CD4-positive, alpha-beta T cell (primary cell): ENCODE measurements at places on chromosomes 1 and 21.

GRCh38 chr1:231020139-231020601, 19.9 kb downstream of the FAM89A start:
- peaks cover 4% of the 10 kb centered on the region for H3K4me1 ChIP-seq
- no peak overlapping the region for H3K27ac ChIP-seq
- H3K4me3 ChIP-seq, result no peak overlapping the region
- peak; percentile 9 for DNase-seq
- no peaks in the 10 kb centered on the region for H3K36me3 ChIP-seq

GRCh38 chr1:2322065-2322571, 69.2 kb downstream of the MORN1 start:
- DNase-seq, result no peak
- H3K27me3 ChIP-seq, result no peaks in the 10 kb centered on the region
- no peaks in the 10 kb centered on the region for H3K36me3 ChIP-seq
- H3K27ac ChIP-seq, result no peak overlapping the region
- H3K4me3 ChIP-seq, result no peak overlapping the region

DNA sequence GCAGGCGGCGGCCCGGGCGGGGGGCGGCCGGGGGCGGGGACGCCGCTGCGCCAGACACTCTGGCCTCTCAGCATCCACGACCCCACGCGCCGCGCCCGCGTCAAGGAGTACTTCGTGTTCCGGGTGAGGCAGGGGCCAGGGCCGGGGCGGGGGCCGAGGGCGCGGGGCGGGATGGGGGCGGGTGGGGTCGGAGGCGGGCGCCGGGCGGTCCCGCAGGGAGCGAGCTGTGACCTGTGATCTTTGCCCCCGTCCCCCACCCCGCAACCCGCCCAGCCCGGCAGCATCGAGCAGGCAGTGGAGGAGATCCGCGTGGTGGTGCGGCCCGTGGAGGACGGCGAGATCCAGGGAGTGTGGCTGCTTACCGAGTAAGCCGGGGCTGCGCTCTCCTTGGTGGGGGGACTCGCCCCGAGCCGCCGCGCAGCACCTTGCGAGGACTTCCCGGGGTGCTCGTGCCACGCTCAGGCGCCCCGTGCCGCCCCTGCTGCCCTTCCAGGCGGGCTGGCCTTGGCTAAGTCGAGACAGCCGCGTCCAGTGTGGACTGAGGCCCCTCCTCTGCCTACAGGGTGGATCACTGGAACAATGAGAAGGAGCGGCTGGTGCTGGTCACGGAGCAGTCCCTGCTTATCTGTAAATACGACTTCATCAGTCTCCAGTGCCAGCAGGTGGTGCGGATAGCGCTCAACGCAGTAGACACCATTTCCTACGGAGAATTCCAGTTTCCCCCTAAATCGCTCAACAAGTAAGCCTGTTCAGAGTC, 514 bp downstream of the TPRG1L start:
- H3K36me3 ChIP-seq, result peaks cover 39% of the 10 kb centered on the region

GRCh38 chr21:44816761-44817505, 929 bp downstream of the SUMO3 start:
- no peak overlapping the region for H3K27ac ChIP-seq
- peak overlapping the region; percentile 61 for H3K4me3 ChIP-seq
- H3K36me3 ChIP-seq, result peaks cover 16% of the 10 kb centered on the region
- peaks cover 19% of the 10 kb centered on the region for H3K4me1 ChIP-seq
- DNase-seq, result no peak

DNA sequence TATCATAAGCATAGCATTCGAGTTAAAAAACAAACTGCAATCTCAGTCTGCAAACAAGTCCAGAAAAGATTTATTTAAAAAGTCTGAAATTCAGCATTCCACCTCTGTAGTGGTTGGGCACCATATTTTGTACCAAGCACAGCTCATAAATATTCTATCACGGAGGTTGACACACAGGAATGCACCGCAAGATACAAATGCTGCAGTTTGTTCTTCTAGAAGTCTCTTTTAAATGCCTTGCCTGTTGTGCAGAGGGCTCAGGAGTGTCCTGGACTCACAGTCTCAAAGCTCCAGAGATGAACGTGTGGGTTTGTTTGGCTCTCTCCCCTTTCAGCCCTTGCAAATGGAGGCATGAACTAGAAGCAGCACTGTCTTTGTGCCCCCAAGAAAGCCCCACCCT, 212.4 kb upstream of the USP24 start:
- no peaks in the 10 kb centered on the region for H3K36me3 ChIP-seq
- H3K4me3 ChIP-seq, result no peak overlapping the region
- DNase-seq, result no peak
- no peaks in the 10 kb centered on the region for H3K4me1 ChIP-seq
- H3K27ac ChIP-seq, result no peak overlapping the region
- H3K27me3 ChIP-seq, result peaks cover 10% of the 10 kb centered on the region

DNA sequence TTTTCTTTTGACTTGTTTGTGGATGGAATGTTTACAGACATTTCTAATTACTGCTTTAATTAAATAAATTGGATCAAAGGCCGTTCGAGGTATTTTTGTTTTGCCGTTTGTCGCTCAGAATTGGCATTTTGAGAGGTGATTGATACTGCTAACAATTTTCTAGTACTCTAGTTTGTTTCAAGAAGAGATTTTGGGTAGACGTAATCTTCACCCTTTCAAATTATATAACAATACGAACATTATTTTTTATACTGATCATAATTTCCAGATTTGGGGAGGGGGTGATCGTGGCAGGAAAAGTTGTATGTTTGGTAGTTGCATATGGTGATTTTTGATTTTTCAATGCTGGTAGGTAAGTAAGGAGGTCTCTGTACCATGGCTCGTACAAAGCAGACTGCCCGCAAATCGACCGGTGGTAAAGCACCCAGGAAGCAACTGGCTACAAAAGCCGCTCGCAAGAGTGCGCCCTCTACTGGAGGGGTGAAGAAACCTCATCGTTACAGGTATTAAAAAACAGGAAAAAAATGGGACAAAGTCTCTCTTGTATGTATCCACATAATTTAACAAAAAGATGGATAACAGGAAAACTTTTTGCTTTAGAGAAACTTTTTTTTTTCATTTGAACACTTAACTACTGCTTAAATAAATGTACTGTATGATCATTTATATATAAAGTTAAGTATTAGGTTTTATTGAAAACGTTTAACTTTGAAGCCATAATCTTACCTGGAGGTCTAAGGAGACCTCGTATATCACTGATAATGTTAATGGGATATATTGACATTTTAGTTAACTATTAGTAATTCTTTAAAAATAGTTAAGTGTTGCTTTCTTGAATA, 1.7 kb downstream of the H3-3A start:
- H3K27me3 ChIP-seq, result no peaks in the 10 kb centered on the region
- H3K4me1 ChIP-seq, result peaks cover 36% of the 10 kb centered on the region
- peak overlapping the region; percentile 90 for H3K4me3 ChIP-seq
- H3K27ac ChIP-seq, result peak overlapping the region; percentile 89
- H3K36me3 ChIP-seq, result peaks cover 43% of the 10 kb centered on the region
- no peak for DNase-seq

- no peaks in the 10 kb centered on the region for H3K4me1 ChIP-seq
- H3K27ac ChIP-seq, result no peak overlapping the region
- no peak overlapping the region for H3K4me3 ChIP-seq
- H3K27me3 ChIP-seq, result no peaks in the 10 kb centered on the region
These were observed 87.1 kb upstream of the ROR1 start for GRCh38 chr1:63686696-63687095.

DNA sequence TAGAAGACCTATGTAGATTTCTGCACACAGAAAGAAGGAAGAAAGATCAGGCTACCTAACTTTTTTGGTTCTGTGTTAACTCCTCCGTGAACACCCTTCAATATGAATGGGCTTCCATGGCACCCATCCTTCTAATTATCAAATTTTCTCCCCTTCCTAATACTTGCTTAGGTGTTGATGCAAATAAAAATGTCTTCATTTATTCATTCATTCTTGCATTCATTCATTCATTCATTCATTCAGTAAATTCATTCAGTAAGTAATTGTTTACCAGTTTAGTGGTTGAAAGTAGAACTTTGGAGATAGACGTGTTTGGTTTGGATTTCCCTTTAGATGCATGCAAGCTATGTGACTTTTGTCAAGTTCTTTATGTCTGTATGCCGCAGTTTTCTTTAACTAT, 4.6 kb downstream of the CHI3L2 start:
- no peaks in the 10 kb centered on the region for H3K36me3 ChIP-seq
- DNase-seq, result no peak
- H3K27me3 ChIP-seq, result no peaks in the 10 kb centered on the region
- no peak overlapping the region for H3K27ac ChIP-seq
- H3K4me1 ChIP-seq, result peaks cover 39% of the 10 kb centered on the region

- no peak overlapping the region for H3K27ac ChIP-seq
- H3K36me3 ChIP-seq, result no peaks in the 10 kb centered on the region
- no peak for DNase-seq
- H3K27me3 ChIP-seq, result peaks cover 37% of the 10 kb centered on the region
- no peak overlapping the region for H3K4me3 ChIP-seq
- H3K4me1 ChIP-seq, result peaks cover 41% of the 10 kb centered on the region
These were observed 2.5 kb downstream of the FOXO6 start for GRCh38 chr1:41363591-41364320.

- H3K4me3 ChIP-seq, result no peak overlapping the region
- peaks cover 38% of the 10 kb centered on the region for H3K4me1 ChIP-seq
- H3K27me3 ChIP-seq, result no peaks in the 10 kb centered on the region
- H3K36me3 ChIP-seq, result no peaks in the 10 kb centered on the region
- DNase-seq, result no peak
- H3K27ac ChIP-seq, result no peak overlapping the region
These were observed 205.2 kb downstream of the RHOU start for GRCh38 chr1:228940526-228940925.

DNA sequence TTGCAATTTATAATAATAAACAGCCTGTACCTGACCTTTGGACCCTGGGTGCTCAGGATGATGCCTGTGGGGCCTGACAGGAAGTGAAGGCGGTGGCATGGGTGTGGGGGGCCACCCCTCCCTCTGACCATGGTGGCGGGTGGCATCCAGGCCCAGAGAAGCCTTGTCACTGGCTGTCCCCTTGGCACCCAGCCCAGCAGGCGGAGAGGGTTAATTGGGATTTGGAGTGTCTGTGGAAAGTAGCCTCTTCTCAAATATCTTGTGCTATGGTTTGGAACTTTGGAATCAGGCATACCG, 20.5 kb downstream of the SOX13 start:
- H3K27ac ChIP-seq, result no peak overlapping the region
- no peak for DNase-seq
- H3K4me3 ChIP-seq, result no peak overlapping the region
- no peaks in the 10 kb centered on the region for H3K36me3 ChIP-seq
- H3K4me1 ChIP-seq, result peaks cover 6% of the 10 kb centered on the region
- no peaks in the 10 kb centered on the region for H3K27me3 ChIP-seq

- peaks cover 44% of the 10 kb centered on the region for H3K27me3 ChIP-seq
- no peaks in the 10 kb centered on the region for H3K36me3 ChIP-seq
- no peak for DNase-seq
- no peak overlapping the region for H3K27ac ChIP-seq
- peaks cover 5% of the 10 kb centered on the region for H3K4me1 ChIP-seq
These were observed 790 bp downstream of the DNAJC6 start for GRCh38 chr1:65310078-65310587.

GRCh38 chr1:110106013-110106941, 6.0 kb upstream of the UBL4B start:
- H3K4me1 ChIP-seq, result peaks cover 6% of the 10 kb centered on the region
- H3K36me3 ChIP-seq, result no peaks in the 10 kb centered on the region
- no peaks in the 10 kb centered on the region for H3K27me3 ChIP-seq
- no peak overlapping the region for H3K27ac ChIP-seq

DNA sequence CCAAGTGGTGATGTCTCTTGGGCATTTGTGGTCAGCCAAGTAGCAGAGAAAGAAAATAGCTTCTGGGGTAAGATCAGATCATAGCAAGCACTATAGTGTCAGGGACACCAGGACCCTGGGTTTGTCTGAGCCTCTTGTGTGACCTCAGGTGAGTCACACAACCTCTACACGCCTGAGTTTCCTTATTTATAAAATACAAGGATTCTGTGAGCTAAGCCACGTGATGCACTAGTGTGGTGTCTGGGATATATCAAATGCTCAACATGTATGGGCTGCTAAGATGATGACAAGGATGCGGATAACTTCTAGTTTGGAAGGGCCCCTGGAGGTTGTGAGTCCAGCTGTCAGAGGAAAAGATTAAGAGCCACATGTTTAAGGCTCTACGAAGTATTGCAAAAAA, 24.5 kb upstream of the ZNF436 start:
- no peak for DNase-seq
- H3K27ac ChIP-seq, result no peak overlapping the region
- H3K4me1 ChIP-seq, result no peaks in the 10 kb centered on the region
- H3K36me3 ChIP-seq, result no peaks in the 10 kb centered on the region
- H3K27me3 ChIP-seq, result no peaks in the 10 kb centered on the region

- no peak overlapping the region for H3K27ac ChIP-seq
- H3K36me3 ChIP-seq, result no peaks in the 10 kb centered on the region
- H3K4me3 ChIP-seq, result no peak overlapping the region
- no peak for DNase-seq
These were observed 11.3 kb upstream of the BACH1 start for GRCh38 chr21:29287383-29287782.

- H3K27me3 ChIP-seq, result no peaks in the 10 kb centered on the region
- DNase-seq, result no peak
- H3K36me3 ChIP-seq, result no peaks in the 10 kb centered on the region
- no peak overlapping the region for H3K4me3 ChIP-seq
- H3K27ac ChIP-seq, result no peak overlapping the region
These were observed 404.0 kb upstream of the NFIA start for GRCh38 chr1:60678391-60678790.

DNA sequence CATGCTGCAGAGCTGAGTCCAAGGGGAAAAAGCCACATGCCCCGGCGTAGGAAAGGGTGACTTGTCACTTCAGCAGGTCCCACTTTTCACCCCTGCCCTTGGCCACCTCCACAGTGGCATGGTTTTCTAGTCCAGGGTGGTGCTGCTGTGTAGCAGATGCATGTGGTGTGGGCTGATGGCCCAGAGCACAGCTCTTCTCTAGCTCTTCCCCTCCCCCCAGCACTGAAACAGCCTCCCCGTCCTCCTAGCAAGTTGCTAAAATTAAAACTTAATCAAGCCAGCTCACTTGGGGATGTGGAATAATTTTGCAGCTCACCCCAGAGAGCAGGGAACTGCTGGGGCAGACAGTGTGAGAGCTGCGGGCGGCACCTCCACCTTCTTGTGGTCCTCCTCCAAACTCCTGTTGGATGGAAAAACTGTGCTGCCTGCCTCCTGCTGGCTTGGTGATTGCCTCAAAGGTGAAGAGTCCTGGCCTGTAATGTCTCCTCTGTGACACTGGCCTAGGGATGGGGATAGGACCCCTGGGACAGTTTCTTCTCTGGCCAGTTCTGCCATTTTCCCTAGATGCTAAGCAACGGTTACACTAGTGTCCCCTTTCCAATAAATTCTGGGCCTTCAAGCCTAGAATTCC, 91.6 kb downstream of the RNF220 start:
- H3K36me3 ChIP-seq, result no peaks in the 10 kb centered on the region
- no peak for DNase-seq
- H3K27ac ChIP-seq, result no peak overlapping the region
- H3K27me3 ChIP-seq, result no peaks in the 10 kb centered on the region
- H3K4me1 ChIP-seq, result no peaks in the 10 kb centered on the region
- no peak overlapping the region for H3K4me3 ChIP-seq

- H3K27me3 ChIP-seq, result no peaks in the 10 kb centered on the region
- H3K36me3 ChIP-seq, result no peaks in the 10 kb centered on the region
- H3K4me3 ChIP-seq, result no peak overlapping the region
These were observed 162.8 kb upstream of the IVNS1ABP start for GRCh38 chr1:185479796-185480195.
